ELR (cell line): ENCODE measurements at places on chromosomes 1 and 21.
A peak's percentile ranks its signal among the peaks of the same experiment; 100 is the strongest.

DNA sequence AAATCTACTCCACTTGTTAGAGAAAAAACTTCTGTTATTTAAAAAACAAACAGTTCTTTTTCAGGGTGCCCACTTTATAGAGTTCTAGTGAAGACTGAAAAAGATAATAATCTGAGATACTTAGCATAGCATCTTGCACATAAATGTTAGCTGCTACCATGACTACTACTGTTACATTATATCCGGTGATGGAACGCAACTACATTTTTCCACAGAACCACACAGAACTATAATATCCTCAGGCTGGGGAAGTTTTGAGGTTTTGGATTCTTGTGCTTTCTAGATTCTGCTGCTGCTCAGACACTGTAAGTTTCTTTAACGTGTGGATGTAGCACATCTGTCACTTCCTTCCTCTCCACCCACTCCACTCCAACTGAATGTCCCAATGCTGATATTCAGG is 110.3 kb downstream of the PTPN14 start:
- DNase-seq = peak; percentile 89

- no peak for DNase-seq
These were observed 10.7 kb downstream of the RORC start for GRCh38 chr1:151820940-151821339.

DNA sequence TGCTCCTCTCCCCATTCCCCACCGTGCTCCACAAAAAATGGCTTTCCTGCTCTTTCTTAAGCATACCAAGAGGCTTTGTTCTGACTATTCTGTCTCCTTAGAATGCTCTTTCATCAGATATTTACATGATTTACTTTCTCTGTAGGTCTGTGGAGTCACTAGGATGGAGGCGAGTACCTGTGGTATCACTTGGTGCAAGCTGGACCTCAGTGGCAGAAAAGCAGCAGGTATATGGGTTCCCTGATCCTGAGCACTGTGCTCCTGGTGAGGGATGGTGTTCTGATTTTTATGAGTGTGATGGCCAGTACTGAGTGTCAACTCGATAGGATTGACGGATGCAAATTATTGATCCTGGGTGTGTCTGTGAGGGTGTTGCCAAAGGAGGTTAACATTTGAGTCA is 10.0 kb downstream of the C1orf87 start:
- no peak for DNase-seq

GRCh38 chr1:112981426-112981825 is 25.4 kb upstream of the SLC16A1 start:
- DNase-seq = no peak

- DNase-seq = no peak
These were observed 14.7 kb upstream of the TRAF3IP3 start for GRCh38 chr1:209741193-209741592.

- DNase-seq = no peak
These were observed 55.2 kb downstream of the MT1HL1 start for GRCh38 chr1:236948996-236949395.

DNA sequence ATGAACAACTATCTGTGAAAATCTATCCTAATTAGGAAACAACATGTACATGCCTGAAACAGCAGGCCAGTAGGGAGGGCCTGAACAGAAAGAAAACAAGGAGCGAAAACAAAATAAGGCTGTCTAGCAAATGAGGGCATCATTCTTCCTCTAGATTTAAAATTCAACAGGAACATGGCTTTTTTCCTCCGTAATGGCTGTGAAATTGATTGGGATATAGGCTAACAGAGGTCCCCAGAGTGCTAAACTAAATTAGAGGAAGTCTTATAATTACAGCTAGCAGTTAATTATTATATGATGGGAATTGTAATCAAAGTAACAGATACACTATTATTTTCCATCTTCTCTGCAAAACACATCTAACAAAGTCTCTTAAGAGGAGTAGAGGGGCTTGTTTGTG is 51.7 kb upstream of the TIAM1 start:
- no peak for DNase-seq

DNA sequence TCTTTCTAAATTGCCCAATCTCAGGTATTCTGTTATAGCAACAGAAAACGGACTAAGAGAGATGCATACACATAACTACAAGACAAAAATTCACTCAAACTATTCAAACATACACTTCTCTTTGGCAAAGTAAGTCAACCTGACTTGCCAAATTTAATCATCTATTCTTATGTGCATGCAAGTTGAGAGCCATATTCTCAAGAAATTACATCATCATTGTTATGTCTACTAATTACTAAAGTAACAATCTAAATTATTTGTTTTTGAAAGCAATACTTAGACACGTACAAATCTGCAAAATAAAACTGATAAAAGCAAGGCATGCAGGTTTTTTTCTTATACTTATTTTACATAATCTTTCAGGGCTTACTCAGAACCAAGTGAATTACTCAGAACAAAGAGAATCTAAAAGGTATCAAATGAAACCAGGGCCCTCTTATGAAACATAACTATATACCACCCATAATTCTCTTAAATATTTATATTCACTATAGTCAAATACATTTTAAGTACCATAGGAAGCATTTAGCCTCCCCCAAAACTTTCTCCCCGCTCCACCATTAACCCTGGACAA is 62.3 kb downstream of the HLCS start:
- no peak for DNase-seq

DNA sequence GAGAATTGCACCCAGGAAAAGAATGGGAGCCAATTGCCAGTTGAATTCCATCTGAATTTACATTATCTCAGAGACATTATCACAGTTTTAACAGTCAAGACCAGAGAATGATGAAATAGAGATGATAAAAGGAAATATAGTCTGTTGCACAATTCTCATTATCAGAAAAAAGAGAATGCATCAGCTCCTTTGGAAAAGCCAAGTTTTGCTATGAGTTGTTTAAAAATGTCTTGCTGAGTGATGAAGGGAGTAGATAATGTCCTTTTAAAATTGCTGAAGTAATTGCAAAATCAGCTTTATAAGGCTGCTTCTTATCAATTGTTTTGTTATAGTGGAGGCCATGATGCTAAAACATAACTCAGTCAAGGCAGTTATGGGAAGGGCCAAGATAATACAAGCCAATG is 37.9 kb upstream of the EEIG2 start:
- no peak for DNase-seq

DNA sequence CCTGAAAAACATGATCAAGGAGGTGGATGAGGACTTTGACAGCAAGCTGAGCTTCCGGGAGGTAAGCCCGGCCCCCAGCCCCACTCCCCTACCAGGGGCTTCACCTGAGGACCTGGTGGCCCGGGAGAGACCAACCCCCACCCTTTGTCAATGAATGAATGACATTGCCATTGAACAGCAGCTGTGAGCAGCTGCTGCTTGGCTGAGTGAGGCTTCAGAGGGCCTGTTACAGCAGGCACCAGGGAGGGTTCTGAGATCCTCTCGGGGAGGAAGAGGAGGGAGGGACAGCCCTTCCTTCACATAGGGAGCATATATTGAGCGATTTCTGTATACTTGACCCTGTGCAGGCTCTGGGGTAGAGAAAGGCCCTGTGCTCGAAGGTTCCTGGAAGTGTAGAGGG is 12.3 kb upstream of the CTRC start:
- no peak for DNase-seq

DNA sequence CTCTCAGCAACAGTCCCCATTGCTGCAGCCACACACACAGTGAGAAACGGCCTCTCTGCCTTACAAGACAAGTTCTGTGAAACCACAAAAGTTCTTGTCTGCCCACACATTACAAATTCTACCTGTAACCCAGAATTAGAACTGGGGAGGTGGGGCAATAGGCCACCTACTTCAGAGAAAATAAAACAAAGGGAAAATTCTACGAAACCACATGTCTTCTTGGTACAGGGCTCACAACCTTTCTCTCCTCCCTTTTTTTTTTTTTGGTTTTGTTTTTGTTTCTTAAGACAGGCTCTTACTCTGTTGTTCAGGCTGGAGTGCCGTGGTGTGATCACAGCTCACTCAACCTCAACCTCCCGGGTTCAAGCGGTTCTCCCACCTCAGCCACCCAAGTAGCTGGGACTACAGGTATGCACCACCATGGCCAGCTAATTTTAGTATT is 30.2 kb downstream of the LPAR3 start:
- no peak for DNase-seq

DNA sequence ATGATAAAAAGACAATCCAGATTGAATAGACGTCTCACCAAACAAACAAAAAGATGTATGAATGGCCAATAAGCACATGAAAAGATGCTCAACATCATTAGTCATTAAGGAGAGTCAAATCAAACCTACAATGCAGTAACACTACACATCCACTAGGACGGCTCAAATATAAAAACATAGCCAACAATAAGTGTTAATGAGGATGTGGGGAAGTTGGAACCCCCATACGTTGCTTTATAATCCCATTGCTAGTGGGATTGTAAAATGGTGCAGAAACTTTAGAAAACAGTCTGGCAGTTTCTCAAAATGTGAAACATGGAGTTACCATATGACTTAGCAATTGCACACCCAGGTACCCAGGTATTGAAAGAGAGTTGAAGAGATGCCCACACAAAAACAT is 14.7 kb upstream of the IL24 start:
- no peak for DNase-seq
